Mammary epithelial cell (primary cell): ENCODE measurements at places on chromosomes 7 and 10. TPM values are rescaled to one million over a fixed set of nuclear protein-coding genes. Genes with fewer than 3 reads are reported as not detected.

DNA sequence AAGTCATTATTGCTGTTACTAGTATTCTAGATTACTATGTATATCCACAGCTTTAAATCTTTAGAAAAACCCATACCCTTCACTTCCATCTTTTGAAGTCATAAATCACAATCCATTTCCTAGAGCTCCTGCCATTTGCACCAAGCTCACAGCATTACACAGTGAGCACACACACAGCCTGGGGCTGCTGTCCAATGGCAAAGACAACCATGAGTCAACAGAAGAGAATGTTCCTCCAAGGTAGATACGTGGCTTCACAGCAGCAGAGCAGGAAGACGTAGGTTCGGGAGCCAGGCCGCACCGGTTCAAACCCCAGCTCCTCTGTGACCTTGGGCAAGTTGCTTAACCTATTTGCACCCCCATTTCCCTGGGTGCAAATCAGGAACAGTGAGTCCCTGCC lies 234.6 kb downstream of the DIP2C start:
- peak; percentile 85 for DNase-seq

The NUDCD3 gene
- 77.2 TPM for total RNA-seq

The RSPH10B gene
- not detected for total RNA-seq

DNA sequence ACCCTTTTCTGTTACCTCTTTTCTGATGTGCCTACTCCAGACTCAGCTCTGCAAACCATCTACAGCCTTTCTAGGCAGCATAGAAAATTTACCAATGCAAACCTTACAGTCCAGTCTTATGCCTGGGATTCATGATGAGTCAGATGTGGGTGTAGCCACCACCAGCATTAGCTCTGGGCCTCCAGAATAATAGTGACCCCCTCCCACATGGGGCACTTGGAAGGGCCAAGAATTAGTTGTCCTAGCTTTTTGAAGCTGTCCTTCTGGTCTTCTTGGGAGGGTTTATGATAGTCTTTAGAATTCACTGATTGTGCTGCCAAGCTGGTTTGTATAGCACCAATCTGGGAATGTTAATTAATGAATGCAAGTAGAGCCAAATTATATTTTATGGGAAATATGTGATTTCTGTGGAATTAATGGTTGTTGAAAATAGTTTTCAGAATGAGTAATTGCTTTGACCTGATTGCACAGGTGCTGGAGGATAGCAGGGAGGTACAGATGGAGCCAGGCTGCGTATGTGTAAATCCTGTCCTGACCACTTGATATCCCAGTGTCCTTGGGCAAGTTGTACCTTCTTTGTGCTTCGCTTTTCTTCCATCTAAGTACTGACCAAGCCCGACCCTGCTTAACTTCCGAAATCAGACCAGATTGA lies 94.8 kb downstream of the CPED1 start:
- DNase-seq: peak; percentile 66

The NUPR2 gene
- total RNA-seq: not detected in 2 replicates

The CRHR2 gene
- total RNA-seq: not detected

DNA sequence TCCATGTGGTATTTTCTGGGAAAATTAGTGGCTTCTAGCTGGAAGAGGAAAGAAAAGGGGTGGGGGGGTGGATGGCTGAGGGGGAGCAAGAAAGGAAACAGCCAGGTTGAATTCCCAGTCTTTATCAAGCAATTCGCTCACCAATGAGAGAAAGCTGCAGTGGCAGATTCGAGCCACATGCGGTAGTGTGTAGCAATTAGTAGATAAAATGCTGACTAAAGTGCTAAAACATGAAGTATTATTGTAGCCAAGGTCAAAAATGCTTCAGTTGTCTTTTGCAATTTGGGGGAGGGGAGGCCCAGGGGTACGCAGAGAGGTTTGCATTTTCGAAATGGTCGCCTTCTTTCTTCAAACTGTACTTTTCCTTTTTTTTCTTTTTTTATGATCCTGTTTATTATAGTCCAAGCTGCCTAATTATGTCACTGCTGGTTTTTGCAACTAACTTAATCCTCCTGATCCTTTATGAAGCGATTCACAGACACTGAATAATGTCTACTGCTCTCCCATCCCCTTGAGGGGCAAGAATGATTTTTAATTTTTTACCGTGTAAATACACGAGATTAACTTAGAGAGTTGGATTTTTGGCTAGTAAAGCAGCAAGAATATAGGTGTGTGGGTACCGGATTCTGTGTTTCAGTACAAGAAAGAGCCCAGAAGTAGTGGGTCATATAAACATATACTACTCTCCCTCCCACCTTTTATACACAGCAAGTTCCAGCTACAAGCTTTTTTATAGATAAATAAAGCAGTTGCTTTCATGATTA lies 3.6 kb upstream of the ARID5B start:
- DNase-seq: no peak

DNA sequence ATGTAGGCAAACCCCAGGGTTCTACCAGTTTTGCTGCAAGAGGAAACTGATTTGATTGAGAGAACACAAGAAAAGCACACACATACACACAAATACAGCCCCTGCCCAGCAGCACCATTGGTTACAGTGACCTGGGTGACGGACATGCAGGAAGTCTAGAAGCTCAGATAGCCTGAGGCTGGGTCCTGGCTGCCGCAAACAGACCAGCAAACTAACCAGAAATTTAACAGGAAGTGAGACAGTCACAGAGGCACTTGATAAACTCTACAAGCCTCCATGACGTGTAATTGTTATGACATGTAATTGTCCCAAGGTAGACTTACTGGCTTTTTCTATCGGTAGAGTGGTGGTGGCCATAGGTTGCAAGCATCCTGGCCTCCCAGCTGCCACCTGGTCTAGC lies 58.9 kb downstream of the PRKAR2B start:
- peak; percentile 11 for DNase-seq
